ENCODE measurements at places on chromosomes 11 and 22. TPM values are rescaled to one million over a fixed set of nuclear protein-coding genes. Genes with fewer than 3 reads are reported as not detected.

- H3K36me3 ChIP-seq = no peaks in the 10 kb centered on the region
- DNase-seq = no peak
- no peak overlapping the region for H3K4me3 ChIP-seq
- H3K27me3 ChIP-seq = no peaks in the 10 kb centered on the region
Observed at GRCh38 chr11:103902994-103903393, 133.4 kb upstream of the DDI1 start.

DNA sequence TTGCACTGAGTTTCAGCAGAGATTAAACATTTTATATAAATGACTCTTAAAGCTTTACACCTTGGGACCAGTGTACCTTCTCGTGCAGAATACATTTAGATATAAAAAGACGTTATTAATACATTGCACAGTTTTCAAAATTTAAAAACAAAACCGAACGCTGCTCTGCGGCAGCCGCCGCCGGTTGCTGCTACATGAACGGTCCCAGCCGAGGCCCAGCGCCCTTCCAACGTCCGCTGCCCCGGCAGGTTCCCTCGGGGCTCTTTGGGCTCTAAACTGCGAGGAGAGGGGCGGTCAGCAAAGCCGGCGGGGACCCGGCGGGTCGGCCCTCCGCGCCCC, 2.0 kb downstream of the CDKN1C start:
- no peak for DNase-seq
- H3K27ac ChIP-seq = no peak overlapping the region
- no peak overlapping the region for H3K4me3 ChIP-seq
- no peaks in the 10 kb centered on the region for H3K36me3 ChIP-seq
- H3K27me3 ChIP-seq = peaks cover 13% of the 10 kb centered on the region
- peaks cover 8% of the 10 kb centered on the region for H3K4me1 ChIP-seq

The TTC38 gene
- 63.7 TPM for total RNA-seq

The MAP4K2 gene
- total RNA-seq = 17.6 TPM

DNA sequence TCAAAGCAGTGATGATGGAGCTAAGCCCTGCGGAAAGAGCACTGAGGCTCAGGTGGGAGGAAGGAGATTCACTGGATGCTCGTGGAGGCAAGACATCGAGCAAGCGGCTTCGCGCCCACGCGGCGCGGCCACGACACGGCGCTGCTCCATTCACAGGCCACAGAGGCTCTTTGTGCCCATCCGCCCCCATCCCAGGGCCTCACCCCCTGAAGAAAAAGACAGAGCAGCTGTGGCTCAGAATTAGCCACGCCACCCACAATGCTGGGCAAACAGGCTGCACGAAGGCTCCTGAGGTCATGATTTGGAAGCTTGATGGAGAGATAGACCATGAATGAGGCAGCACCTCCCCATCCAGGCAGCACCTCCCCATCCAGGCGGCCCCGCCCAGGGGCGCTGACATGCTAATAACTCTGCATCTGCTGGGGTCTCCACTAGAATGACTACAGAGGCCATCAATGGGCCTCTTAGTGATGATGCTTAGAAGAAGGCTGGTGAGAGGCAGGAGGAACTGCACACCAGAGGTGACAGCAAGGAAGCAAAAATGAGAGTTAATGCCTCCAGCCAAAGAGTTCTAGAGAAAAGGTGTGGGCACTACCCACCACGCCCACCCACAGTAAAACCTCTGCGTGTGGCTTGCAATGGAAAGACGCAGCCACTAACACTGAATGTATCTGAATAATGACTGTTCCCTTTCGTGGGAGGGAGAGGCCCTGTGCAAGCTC, 43.5 kb downstream of the MYH9 start:
- H3K27ac ChIP-seq = peak overlapping the region; percentile 76
- H3K4me1 ChIP-seq = peaks cover 55% of the 10 kb centered on the region
- H3K27me3 ChIP-seq = no peaks in the 10 kb centered on the region
- H3K36me3 ChIP-seq = peaks cover 31% of the 10 kb centered on the region
- H3K4me3 ChIP-seq = peak overlapping the region; percentile 38
- no peak for DNase-seq

DNA sequence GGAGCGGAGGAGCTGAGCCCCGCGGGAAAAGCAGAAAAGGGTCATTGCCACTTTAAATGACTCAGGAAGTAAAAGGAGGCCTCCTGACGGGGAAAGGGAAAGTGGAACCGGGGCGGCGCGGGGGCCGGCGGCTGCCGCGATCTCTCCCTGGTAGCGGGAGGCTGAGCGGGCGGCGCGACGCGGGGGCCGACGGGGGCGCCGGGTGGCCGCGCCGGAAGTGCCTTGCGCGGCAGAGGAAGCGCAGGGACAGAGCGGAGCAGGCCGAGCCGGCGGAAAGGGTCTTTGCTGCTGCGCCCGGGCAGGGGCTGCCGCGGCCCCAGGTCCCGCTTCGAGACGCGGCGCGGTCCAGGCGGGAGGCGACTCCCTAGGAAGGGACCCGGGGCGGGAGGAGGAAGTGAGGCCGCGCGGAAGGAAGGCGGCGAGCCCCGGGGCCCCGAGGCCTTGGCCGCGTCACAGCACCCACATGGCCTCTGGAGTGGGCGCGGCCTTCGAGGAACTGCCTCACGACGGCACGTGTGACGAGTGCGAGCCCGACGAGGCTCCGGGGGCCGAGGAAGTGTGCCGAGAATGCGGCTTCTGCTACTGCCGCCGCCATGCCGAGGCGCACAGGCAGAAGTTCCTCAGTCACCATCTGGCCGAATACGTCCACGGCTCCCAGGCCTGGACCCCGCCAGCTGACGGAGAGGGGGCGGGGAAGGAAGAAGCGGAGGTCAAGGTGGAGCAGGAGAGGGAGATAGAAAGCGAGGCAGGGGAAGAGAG, at the start of gene TRIM44:
Gene TRIM44, plus strand, starts transcription at position 127 of the 759 bp plus-strand sequence. Its CDS starts 337 bp downstream, at position 464.
- H3K4me3 ChIP-seq = peak within 1 kb of the TSS; percentile 95
- peaks cover 31% of the 10 kb centered on the region for H3K36me3 ChIP-seq
- peaks cover 15% of the 10 kb centered on the region for H3K27me3 ChIP-seq

- DNase-seq = no peak
- H3K4me3 ChIP-seq = no peak overlapping the region
- no peak overlapping the region for H3K27ac ChIP-seq
- no peaks in the 10 kb centered on the region for H3K4me1 ChIP-seq
- peaks cover 4% of the 10 kb centered on the region for H3K36me3 ChIP-seq
- no peaks in the 10 kb centered on the region for H3K27me3 ChIP-seq
Observed at GRCh38 chr11:92129811-92130210, 94.8 kb upstream of the FAT3 start.

- DNase-seq = no peak
- no peak overlapping the region for H3K27ac ChIP-seq
- H3K4me1 ChIP-seq = peaks cover 12% of the 10 kb centered on the region
- H3K36me3 ChIP-seq = peaks cover 21% of the 10 kb centered on the region
- no peaks in the 10 kb centered on the region for H3K27me3 ChIP-seq
- H3K4me3 ChIP-seq = no peak overlapping the region
Observed at GRCh38 chr22:39967103-39967829, 7.1 kb downstream of the TMA7B start.

DNA sequence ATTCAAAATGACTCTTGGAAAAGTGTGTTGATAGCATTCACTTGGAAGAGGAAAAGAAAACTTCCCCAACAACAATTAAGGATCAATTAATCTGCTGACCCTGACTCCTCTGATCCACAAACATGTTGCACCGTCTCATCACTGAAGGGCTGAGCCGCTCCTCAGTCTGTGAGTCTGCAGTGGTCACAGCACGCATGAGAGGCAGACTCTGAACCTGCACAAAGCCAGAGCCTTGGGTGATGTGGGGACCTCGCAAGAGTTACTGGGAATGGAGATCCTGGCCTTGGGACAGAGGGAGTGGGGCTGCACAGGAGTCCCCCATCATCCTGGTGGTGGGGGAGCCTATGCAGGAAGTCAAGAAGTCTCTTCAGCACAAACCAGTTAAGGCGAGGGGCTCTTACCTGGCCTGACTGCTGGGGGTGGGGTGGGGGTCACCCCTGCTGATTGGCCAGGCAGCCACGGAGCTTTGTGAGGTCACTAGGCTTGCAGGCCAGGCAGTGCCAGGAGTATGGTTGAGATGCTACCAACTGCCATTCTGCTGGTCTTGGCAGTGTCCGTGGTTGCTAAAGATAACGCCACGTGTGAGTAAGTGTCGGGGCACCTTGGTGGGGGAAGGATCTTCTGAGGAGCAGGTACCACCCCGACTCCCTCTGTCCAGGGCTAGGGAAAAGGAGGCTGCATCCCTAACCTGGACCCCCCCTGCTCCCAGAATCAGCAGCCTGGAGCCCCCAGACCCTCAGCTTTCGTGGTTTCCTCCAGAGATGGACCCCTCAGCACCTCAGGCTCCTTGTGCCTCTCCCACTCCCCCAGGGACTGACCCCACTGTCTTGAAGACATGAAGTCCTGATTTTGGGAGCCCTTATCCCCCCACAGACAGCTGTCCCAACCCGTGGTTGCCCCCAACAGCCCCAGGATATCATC, at the start of gene ACR:
Gene ACR, plus strand, starts transcription at position 477 of the 921 bp plus-strand sequence. Its CDS starts 32 bp downstream, at position 509.
- no peak within 1 kb of the TSS for H3K4me3 ChIP-seq
- no peak within 1 kb of the TSS for H3K27ac ChIP-seq
- H3K4me1 ChIP-seq = peaks cover 3% of the 10 kb centered on the region
- peaks cover 6% of the 10 kb centered on the region for H3K27me3 ChIP-seq

- H3K27me3 ChIP-seq = peaks cover 32% of the 10 kb centered on the region
- H3K36me3 ChIP-seq = no peaks in the 10 kb centered on the region
- DNase-seq = no peak
- no peak overlapping the region for H3K27ac ChIP-seq
- H3K4me1 ChIP-seq = no peaks in the 10 kb centered on the region
Observed at GRCh38 chr11:12724301-12725054, 50.3 kb downstream of the TEAD1 start.

- peaks cover 4% of the 10 kb centered on the region for H3K36me3 ChIP-seq
- H3K27ac ChIP-seq = no peak overlapping the region
- no peaks in the 10 kb centered on the region for H3K4me1 ChIP-seq
- H3K4me3 ChIP-seq = no peak overlapping the region
Observed at GRCh38 chr11:98531576-98531975, 489.2 kb upstream of the CNTN5 start.

The GPHA2 gene
- not detected for total RNA-seq

The UBASH3B gene
- 3.5 TPM for total RNA-seq

The OR51B5 gene
- total RNA-seq = not detected

- H3K4me1 ChIP-seq = peaks cover 9% of the 10 kb centered on the region
- no peak overlapping the region for H3K4me3 ChIP-seq
Observed at GRCh38 chr11:3123305-3123704, 41.8 kb downstream of the OSBPL5 start.

The TSKU gene
- total RNA-seq = not detected

- H3K4me3 ChIP-seq = peak overlapping the region; percentile 89
- H3K4me1 ChIP-seq = peaks cover 34% of the 10 kb centered on the region
- no peaks in the 10 kb centered on the region for H3K27me3 ChIP-seq
Observed at GRCh38 chr22:46577368-46578249, 40.2 kb upstream of the CELSR1 start.

The CD3E gene
- 25.7 TPM for total RNA-seq

- DNase-seq = no peak
- no peak overlapping the region for H3K27ac ChIP-seq
- H3K36me3 ChIP-seq = no peaks in the 10 kb centered on the region
- peaks cover 2% of the 10 kb centered on the region for H3K27me3 ChIP-seq
Observed at GRCh38 chr11:19258641-19259230, 18.0 kb upstream of the E2F8 start.

The LMNTD2 gene
- total RNA-seq = 2.1 TPM

DNA sequence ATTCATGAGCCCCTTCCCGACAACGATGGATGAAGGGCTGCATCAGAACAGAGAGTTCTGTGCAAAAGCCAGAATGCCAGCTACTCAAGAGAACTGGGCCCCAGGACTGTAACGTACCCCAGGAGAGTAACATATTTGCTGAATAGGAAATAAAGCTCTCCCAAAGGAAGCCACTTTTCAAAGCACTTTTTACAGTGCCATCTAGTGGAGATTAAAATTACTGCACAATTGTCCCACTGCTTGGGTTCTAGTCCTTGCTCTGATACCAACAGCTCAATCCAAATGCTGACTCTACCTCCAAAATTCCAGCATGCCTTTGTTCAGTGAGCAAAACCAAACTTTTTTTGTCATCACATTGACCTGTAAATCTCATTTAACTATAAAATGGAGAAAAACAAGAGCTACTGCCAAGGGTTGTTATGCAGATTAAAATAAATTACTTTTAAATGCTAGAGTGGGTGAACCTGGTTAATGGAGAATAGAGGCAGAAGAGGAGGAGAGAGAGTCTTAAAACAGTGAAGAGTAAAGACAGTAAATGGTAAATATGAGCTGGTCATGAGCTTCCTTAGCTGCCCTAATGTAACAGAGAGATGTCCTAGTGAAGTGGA, 87.6 kb upstream of the FSHB start:
- no peak for DNase-seq
- H3K27me3 ChIP-seq = peaks cover 8% of the 10 kb centered on the region
- no peak overlapping the region for H3K27ac ChIP-seq
- no peak overlapping the region for H3K4me3 ChIP-seq

DNA sequence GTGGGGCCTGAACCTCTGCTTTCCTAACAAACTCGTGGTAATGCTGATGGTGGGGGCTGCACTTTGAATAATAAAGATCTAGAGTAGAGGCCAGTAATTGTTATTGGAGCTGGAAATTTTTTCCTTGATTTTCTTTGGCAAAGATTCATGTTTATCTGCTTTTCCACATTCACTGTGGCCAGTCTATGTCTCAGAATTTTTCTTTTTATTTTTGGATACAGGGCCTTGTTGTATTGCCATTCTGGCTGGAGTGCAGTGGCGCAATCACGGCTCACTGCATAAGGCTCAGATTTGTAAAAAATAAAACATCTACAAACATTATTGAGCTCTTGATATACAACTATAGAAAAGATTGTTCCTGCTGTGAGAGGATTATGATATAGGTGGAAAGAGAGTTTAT, 1.6 kb downstream of the TMEM135 start:
- H3K36me3 ChIP-seq = no peaks in the 10 kb centered on the region
- peaks cover 2% of the 10 kb centered on the region for H3K27me3 ChIP-seq
- peak overlapping the region; percentile 86 for H3K27ac ChIP-seq
- peak overlapping the region; percentile 91 for H3K4me3 ChIP-seq

GRCh38 chr22:30212996-30213441, 33.5 kb downstream of the LIF start:
- H3K4me3 ChIP-seq = peak overlapping the region; percentile 48
- H3K4me1 ChIP-seq = peaks cover 34% of the 10 kb centered on the region
- no peaks in the 10 kb centered on the region for H3K36me3 ChIP-seq
- H3K27ac ChIP-seq = peak overlapping the region; percentile 78

The SMTNL1 gene
- not detected for total RNA-seq

GRCh38 chr11:66243782-66244535, 24.5 kb upstream of the RAB1B start:
- no peak overlapping the region for H3K4me3 ChIP-seq
- no peak for DNase-seq
- H3K27ac ChIP-seq = no peak overlapping the region
- no peaks in the 10 kb centered on the region for H3K36me3 ChIP-seq

DNA sequence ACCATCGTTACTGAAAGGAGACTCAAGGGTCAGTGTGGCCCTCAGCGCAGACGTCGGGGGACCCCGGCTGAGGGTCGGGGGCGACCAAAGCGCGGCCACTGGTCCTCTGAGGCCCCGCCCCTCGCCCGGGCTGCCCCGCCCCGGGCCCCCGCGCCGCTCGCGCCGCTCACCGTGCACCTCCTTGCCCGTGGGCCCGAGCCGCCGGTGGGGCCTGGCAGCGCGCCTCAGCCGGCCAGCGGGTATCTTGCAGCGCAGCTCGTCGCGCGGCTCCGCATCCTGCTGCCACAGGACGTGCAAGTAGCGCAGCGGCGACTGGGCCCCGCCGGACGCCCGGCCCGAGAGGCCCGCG, 419 bp downstream of the ANKRD54 start:
- DNase-seq = no peak
- H3K36me3 ChIP-seq = peaks cover 3% of the 10 kb centered on the region
- H3K4me1 ChIP-seq = peaks cover 17% of the 10 kb centered on the region
- no peaks in the 10 kb centered on the region for H3K27me3 ChIP-seq
